Forelimb muscle (tissue), 1 donor: ENCODE measurements at places on chromosomes 12 and 14. TPM values are rescaled to one million over a fixed set of nuclear protein-coding genes. Genes with fewer than 3 reads are reported as not detected.

CMKLR1 gene
- 2.6 TPM for polyA plus RNA-seq

TEX22 gene
- polyA plus RNA-seq: 0.90 TPM

CDK4 gene
- polyA plus RNA-seq: 134 TPM

TARBP2 gene
- polyA plus RNA-seq: 20.9 TPM

RIPK3 gene
- 1.1 TPM for polyA plus RNA-seq

NPAS3 gene
- polyA plus RNA-seq: 4.0 TPM

TMEM119 gene
- polyA plus RNA-seq: 30.2 TPM

SLC6A15 gene
- polyA plus RNA-seq: 2.9 TPM

GPR162 gene
- polyA plus RNA-seq: 16.8 TPM

DNA sequence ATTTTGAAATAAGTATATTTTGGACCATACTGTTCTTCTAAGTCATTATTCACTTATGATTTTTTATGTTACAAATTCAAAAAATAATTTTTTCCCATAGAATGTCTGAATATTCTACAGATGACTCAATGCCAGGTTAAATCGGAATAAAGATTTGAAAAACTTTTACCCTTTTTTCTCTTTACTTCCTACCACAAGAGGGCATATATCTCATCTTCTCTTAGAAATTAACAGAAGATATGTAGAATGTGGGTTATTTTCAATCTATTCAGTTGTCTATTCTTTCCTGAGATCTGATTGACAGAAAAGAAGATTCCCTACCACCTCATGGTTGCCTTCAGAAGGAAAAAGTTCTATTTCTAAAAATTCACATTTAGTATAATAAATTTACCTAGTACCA is 53.0 kb upstream of the KITLG start:
- no peak for DNase-seq

GRCh38 chr14:21680072-21680471 is 6.5 kb upstream of the OR4E1 start:
- no peak for DNase-seq

DNA sequence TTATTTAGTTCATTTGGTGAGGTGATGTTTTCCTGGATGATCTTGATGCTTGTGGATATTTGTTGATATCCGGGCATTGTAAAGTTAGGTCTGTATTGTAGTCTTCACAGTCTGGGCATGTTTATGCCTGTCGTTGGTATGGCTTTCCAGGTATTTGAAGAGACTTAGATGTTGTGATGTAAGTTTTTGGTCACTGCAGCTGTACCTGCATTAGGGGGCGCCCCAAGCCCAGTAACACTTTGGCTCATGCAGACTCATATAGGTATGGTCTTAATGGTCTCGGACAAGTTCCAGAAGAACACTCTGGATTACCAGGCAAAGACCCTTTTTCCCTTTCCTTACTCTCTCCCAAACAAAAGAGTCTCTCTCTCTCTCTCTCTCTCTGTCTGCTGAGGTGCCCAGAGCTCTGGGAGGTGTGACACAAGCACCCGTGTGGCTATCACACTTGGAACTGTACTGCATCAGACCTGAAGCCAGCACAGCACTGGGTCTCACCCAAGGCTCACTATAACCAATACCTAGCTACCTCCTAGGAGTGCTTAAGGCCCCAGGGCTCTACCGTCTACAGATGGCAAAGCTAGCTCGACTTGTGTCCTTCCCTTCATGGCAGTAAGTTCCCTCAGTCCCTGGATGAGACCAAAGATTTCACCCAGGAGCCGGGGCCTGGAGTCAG is 425.8 kb upstream of the ATXN7L3B start:
- DNase-seq: no peak

GRCh38 chr12:72270246-72270645 is 1.9 kb upstream of the TRHDE start:
- no peak for DNase-seq

DNA sequence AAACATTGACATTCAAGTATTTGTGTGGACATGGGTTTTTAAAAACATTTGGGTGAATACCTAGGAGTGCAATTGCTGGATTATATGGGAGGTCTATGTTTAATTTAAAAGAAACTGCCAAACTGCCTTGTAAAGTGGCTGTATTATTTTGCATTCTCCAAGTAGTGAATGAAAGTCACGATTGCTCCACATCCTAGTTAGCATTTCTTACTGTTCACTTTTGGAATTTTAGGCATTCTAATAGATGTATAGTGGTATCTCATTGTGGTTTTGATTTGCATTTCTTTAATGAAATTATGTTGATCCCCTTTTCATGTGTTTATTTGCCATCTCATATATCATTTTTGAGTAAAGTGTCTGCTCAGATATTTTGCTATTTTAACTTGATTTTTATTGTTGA is 159.5 kb downstream of the FOXG1 start:
- no peak for DNase-seq

DNA sequence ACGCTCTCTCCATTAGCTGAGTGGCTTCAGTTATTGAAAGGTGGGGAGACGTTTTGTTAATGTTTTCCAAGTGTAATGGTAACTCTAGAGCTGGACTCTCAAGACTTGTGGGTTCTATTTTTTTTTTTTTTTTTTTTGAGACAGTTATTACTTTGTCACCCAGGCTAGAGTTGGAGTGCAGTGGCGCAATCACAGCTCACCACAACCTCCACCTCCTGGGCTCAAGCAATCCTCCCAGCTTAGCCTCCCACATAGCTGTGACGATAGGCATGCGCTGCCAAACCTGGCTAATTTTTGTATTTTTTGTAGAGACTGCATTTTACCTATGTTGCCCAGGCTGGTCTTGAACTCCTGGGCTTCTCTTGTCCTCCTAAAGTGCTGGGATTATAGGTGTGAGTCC is 26.2 kb downstream of the ATF1 start:
- no peak for DNase-seq

- DNase-seq: no peak
Measured at GRCh38 chr12:103571286-103571685, 15.8 kb upstream of the STAB2 start.

DNA sequence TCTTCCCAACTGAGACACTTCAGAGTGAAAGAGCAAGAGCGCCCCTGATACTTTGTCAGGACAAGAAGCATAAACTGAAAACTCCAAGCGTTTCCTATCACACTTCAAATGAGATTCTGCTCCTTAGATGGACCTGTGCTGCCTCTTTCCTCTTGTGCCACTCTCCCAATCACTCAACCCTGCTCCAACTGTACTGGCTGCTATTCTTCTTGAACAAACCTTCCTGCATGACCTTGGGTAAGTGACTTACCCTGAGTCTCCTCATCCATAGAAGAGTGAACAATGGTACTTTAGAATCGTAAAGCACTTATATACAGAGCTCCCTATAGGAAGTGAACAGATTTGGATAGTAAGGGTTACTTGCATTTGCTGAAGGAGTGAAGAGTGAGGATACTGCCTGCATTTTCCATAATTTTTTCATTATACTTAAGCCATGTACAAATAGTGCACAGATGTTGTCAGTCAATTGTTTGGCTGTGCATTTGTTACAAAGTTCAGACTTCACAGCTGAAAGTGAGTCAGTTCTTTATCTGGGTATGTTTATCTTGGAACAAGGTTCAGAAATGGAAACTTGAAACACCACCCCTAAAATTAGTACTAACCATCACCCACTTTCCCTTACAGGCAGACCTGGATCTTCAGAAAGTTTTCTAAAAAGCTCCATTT is 10.8 kb downstream of the MTERF2 start:
- DNase-seq: no peak

DNA sequence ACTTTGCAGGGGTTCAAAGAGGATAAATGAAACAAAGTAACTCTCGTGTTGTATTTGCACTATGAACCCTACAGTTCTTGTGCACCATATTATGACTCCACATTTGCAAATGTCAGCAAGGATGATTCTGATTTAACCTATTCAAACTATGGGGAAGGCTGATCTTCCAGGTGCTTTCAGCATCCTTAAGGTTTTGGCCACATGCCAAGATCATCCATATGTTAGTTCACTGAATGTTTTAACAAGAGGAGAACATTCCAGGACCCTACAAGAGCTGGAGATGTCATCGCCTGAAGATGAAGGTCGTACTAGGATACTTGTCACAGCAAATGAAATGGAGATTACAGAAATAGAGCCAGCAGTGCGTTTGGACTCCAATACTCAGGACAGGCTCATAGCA is 114.2 kb downstream of the DHRS2 start:
- DNase-seq: no peak

DNA sequence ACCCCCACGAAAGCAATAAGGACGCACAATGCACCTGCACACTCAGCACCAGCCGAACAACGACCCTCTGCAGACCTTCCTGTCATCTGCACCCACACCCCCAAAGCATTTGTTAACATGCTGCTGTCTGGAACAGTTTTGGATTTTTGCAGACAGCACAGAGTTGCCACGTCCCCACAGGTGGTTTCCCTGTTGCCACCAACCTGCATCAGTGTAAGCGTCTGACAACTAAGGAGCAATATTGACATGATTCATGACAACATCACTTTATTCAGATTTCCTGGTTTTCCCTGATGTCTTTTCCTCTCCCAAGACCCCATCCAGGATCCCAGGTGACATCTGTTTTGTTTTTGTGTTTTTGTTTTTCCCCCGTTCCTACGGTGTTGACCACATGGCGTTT is 150.7 kb upstream of the C14orf180 start:
- DNase-seq: no peak

GRCh38 chr12:53983950-53984572 is 885 bp upstream of the HOXC10 start:
- no peak for DNase-seq

DNA sequence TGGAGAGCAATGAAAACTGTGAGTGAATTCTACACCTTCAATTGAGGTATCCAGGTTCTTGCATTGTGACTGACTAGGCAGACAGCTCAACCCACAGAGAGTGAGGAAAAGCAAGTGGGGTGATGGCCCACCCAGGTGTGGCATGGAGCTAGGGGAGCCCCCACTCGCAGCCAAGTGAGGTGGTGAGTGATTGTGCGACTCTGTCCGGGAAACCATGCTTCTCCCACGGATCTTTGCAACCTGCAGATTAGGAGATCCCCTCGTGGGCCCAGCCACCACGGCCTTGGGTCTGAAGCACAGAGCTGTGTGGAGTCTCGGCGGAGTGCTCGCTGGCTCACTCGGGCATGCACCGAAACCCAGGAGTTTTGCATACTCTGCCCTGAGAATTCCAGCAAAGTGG is 120.1 kb downstream of the ALG10 start:
- DNase-seq: no peak

DNA sequence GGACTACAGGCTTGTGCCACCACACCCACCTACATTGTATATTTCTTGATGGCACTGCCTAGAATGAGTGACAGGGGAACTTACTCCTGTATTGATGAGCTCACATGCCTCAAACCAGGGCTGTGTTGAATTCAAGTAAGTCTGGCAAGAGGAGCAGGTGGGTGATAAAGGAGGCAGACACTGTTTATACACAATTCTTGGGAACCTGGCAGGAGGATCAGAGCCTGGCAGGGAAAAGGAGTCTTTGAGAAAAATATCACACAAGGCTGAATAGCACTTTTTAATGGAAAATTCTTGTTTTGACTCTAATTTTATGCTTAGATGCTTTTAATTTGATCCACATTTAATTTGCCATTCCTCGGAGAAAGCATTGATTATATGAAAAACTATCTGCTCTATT is 293.1 kb upstream of the NPAS3 start:
- DNase-seq: no peak
